SW 1271 (cell line): ENCODE measurements at places on chromosomes 4 and X.

DNA sequence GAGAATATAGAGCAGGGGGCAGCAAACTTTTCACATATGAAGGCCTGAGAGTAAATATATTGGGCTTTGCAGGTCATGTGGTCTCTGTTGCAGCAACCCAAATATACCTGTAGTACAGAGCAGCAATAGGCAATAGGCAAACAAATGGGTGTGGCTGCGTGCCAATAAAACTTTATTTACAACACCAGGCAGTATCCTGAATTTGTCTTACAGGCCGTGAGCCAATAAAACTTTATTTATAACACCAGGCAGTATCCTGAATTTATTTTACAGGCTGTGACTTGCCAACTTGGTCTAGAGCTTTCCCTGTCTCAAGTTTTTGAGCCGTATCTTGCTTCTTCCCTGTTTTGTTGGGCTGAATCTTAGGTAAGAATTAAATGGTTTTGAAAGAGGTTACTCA, 118.2 kb downstream of the PHEX start:
- no peak for DNase-seq

DNA sequence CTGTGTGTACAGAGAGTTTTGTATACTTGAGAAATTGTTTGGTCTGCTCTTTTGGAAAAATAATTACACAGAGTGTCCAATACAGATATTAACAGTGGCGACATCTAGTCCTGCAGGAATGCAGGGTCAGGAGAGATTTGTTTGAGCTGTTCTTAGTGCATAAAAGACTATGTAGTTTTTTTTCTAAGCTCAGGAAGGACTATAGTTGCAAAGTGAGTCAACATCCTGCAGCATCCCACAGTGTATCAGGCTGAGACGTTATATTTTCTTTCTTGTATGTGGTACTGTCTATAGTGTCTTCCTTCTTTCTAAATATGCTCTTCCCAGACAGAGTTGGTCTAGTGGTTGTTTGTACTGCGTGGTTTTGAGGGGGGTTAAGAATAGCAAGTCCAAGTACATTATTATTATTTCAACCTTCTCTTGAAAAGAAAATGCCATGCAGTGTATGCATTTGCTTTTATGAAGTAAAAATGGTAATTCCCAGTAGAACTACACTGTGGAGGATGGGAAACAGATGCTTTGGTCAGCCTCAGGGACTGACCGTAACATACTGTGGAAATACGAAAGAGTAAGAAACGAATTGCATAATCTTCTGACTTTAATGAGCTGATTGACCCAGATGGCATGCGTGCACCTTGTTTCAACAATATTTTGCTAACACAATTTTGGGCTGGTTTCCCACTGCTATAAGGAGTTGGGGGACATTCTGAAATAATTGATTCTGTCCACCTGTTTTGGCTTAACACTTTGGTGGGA, 67.4 kb downstream of the DMP1 start:
- DNase-seq = no peak

DNA sequence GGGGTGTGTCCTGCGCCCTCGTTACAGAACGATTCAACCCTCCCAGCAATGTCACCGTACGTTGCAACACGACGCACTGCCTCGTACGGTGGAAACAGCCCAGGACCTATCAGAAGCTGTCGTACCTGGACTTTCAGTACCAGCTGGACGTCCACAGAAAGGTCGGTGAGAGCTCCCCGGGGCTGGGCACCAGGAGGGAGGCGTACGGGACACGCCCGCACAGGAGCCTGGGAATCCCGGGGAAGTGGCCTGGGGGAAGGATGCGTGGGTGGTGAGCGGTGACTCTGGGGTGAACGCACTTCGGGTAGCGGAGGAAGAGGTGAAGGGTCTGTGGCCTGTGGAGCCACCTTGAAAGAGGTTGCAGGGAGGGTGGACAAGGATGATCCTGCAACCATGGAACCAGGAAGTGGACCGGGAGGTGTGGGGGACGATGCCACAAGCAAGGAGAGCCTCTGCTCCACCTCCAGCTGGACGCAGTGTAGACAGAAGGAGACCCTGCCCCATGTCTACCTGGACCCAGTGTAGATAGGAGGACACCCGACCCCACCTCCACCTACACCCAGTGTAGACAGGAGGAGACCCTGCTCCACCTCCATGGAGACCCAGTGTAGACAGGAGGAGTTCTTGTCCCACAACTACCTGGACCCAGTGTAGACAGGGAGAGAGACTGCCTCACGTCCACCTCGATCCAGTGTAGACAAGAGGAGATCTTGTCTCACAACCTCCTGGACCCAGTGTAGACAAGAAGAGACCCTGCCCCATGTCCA, 25.9 kb downstream of the CSF2RA start:
- no peak for DNase-seq

- no peak for DNase-seq
Measured at GRCh38 chr4:48031802-48032525, 15.4 kb downstream of the NIPAL1 start.

GRCh38 chr4:43163101-43163792, 270.7 kb downstream of the GRXCR1 start:
- DNase-seq = no peak

- DNase-seq = no peak
Measured at GRCh38 chr4:100688368-100688767, 170.5 kb upstream of the EMCN start.

GRCh38 chrX:74242484-74243138, 61.4 kb upstream of the ZCCHC13 start:
- DNase-seq = no peak

DNA sequence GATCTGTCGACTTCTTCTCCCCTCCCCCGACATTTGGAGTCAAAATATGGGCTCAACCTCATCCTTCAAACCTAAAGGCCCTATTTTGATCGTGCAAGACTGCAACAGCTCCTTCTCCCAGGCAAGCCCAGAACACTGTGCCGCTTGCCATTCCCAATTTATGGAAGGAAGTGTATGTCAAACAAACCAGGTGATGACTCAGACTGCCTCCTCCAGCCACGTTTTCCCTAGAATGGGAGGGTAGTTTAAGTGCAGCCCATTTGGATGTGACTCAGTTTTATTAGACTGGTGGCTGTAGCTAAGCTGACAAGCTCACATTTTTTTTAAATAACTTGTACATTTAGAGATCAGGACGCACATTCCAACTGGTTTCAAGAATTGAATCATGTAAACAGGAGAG, 570.4 kb upstream of the DIPK2B start:
- peak; percentile 79 for DNase-seq

GRCh38 chr4:5890063-5890727, 2.7 kb downstream of the CRMP1 start:
- DNase-seq = no peak

DNA sequence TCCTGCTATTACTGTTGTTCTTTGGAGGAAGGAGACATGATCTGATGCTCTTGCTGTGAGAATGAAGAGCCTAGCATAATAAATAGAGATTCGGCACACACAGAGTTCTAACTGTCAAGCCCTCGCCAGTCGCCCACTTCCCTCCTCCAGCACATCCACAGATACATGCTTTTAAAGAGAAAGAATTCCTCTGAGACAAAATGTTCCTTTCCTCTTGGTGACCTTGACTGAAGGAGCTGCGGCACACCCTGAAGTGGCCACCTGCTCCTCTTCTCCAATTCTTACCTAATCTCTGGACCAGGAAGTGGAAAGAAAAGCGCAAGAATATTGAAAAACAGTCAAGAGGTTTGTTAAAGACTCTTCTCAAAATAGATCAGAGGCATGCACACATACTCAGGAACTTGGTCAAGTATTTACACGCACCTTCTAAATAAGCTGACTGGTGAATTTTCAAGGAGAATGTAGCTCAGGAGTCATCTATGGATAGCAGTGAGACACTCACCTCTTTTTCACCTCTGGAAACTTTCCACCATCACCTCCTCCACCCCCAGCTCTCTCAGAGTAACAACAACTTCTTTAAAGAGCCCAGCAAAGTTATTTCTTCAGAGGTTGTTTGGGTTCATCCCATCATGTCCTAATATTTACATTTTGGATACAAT, 95.4 kb downstream of the PARM1 start:
- DNase-seq = no peak

DNA sequence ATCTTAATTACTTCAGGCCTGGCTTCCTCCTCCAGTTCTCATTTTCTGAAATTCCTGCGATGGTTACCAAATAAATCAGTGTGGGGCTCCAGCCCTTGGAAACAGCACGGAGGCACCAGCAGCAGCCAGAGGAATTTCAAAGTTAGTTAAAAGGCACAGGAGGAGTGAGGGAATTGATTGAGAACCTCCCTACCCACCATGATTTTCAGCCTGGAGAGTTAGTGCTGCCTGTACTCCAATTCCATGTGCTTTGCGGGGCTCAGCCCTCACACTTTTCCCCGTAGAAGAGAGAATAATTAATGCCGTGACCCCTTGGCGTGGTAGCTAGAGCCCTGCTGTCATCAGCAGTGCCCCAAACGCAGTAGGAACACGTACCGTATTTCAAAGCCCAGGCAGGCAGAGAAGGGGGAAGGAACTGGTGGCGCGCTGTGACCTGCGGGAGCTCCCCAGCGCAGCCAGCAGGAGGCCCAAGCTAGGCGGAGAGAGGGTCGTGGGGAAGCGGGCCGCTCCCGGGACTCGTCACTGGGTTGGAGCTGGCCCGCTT, 84.0 kb upstream of the IGFBP7 start:
- no peak for DNase-seq

- no peak for DNase-seq
Measured at GRCh38 chr4:95087657-95088455, 330.1 kb downstream of the BMPR1B start.

- no peak for DNase-seq
Measured at GRCh38 chrX:118181030-118181429, 64.4 kb upstream of the KLHL13 start.

DNA sequence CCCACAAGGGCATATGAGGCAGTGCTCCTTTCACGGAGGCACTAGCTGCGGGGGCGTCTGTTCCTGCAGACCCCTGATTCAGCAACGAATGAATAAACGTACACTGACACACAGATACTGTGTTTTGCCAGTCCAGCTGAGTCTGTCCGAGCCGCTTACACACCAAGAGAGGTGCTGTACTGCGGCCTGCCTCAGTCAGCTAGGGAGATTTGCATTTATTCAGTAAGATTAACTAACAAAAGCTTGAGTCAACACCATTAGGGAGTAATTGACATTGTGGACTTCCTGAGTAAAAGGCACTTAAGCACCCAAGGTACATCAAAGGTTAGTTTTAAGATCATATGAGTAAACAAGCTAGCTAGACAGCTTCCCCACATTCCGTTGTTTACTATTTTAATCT, 31.0 kb upstream of the BEX4 start:
- DNase-seq = no peak

GRCh38 chr4:168575473-168575872, 78.6 kb downstream of the PALLD start:
- no peak for DNase-seq

- no peak for DNase-seq
Measured at GRCh38 chrX:98380106-98380505, 1496.4 kb downstream of the RPA4 start.

DNA sequence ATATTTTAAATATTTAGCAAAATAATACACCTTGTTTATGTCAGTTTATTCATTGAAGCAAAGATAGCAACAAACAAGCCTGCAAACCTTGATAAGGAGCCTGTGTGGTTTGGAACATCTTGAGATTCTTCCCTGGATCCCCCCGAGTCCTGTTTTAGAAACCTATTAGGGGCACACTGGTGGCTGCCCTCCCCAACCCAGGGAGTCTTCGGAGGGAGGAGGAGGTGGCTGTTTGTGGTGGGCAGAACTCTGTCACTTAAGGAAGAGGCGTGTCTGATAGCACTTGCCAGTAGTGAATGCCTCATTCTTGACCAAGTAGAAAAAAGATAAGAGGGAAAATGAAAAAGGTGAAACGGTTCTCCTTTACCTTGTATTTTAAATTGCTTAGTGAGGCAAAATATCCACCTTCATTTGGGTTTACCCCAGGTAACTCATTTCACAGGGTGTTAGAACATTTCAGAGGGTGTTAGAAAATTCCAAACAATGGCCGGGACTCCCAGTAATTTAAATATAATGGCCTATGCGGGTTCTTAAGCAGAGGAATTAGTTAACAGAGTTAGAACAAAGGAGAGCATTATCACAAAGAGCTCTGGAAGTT, 10.4 kb downstream of the KIT start:
- DNase-seq = no peak

GRCh38 chrX:108270739-108271396, 167.4 kb downstream of the COL4A6 start:
- DNase-seq = no peak

- DNase-seq = no peak
Measured at GRCh38 chr4:61094854-61095598, 105.1 kb upstream of the ADGRL3 start.

DNA sequence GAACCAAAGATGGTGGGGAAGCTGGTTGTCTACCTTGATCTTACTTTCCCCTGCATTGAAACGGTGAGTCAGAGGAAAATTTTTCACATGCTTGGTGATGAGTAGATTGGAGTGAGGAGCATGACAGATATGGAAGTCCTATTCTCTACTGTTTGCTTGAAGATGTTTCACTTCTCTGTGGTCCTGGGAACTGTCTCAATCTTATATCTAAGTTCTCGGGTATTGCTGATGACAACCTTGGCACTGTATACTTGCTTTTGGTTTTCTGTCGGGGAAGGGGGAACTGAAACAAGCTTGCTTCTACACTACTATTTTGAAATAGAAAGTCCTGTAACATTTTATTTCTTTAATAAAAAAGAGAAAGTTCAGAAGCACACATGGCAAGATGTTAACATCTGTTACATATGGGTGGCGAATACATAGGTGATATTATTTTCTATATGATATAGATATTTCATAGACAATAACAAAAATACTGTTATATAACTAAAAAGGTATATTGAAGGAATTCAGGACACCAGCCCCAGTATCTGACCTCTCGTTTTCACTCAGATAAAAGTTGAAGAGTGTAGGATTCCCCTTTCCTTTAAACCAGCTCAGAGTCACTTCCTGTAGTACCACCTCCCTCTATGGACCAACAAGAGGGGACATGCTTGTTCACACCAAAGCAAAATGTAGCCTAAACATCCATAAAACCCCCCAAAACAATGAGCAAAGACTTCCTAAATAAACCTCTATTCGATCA, 88.8 kb downstream of the FMR1NB start:
- DNase-seq = no peak

GRCh38 chrX:38754102-38754790, 47.0 kb upstream of the MID1IP1 start:
- DNase-seq = no peak

GRCh38 chr4:48557478-48557877, 67.4 kb downstream of the ZAR1 start:
- DNase-seq = no peak
